Activated CD8-positive, alpha-beta T cell treated with anti-CD3 and anti-CD28 coated beads, Interleukin-2, amount 10 ng/mL, durations not matched to agents 7 days and 5 days (primary cell): ENCODE measurements at places on chromosomes 1 and 21.

DNA sequence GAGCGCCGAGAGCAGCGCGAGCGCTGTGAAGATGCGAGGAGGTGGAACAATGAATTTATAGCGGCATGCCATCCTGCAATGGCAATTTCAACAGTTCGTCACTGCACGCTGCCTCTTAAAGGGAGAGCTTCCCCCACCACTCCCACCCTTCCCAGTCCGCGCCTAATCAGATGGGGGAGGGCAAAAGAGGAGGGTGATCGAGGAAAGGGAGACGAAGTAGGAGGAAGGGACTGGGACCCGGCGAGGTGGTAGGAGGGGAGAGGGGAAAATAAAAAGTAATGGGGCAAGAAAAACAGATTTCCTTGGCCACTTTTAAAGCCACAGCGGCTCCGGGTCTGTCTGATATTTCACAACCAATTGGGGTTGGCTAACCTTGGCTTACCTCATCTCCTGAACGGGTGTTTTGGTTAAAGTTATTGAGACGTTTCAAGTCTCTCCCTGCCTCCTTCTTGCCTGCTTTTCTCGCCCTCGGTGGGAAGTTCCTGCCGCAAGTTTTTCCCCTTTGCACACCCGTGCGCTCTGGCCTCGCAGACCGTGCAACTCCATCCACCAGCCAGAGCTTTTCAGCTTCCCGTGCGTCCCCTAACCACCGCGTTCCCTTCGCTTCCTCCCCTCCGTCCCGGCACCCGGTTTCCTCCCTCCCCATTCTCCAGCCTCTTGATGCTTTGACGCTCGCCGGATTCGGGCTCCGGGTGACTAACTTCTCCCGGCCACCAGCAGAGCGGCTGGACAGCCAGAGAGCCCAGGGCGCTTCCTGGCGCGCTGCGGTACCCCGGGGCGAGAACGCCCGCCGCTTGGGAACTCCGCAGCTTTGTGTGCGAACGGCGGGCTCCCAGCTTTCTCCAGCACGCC, at the start of gene ADAMTS5:
TSS of gene ADAMTS5 (minus strand) at position 27 of the 852 bp plus-strand sequence. CDS start 697 bp downstream, outside the sequence.
- peaks cover 41% of the 10 kb centered on the region for H3K27me3 ChIP-seq
- H3K4me3 ChIP-seq: no peak within 1 kb of the TSS
- no peak within 1 kb of the TSS for H3K27ac ChIP-seq
- no peaks in the 10 kb centered on the region for H3K4me1 ChIP-seq
- H3K36me3 ChIP-seq: no peaks in the 10 kb centered on the region

GRCh38 chr1:184747089-184747955, 7.3 kb downstream of the EDEM3 start:
- no peak for DNase-seq
- no peak overlapping the region for H3K27ac ChIP-seq
- no peak overlapping the region for H3K4me3 ChIP-seq
- H3K4me1 ChIP-seq: peaks cover 42% of the 10 kb centered on the region

GRCh38 chr1:190608282-190608681, 130.6 kb upstream of the BRINP3 start:
- H3K4me3 ChIP-seq: no peak overlapping the region
- no peaks in the 10 kb centered on the region for H3K36me3 ChIP-seq
- no peaks in the 10 kb centered on the region for H3K27me3 ChIP-seq
- no peak for DNase-seq
- no peak overlapping the region for H3K27ac ChIP-seq
- H3K4me1 ChIP-seq: no peaks in the 10 kb centered on the region

- peak overlapping the region; percentile 67 for H3K27ac ChIP-seq
- H3K4me1 ChIP-seq: peaks cover 42% of the 10 kb centered on the region
- no peaks in the 10 kb centered on the region for H3K27me3 ChIP-seq
- DNase-seq: no peak
- H3K4me3 ChIP-seq: no peak overlapping the region
Measured at GRCh38 chr1:156803086-156803851, 13.4 kb downstream of the SH2D2A start.

DNA sequence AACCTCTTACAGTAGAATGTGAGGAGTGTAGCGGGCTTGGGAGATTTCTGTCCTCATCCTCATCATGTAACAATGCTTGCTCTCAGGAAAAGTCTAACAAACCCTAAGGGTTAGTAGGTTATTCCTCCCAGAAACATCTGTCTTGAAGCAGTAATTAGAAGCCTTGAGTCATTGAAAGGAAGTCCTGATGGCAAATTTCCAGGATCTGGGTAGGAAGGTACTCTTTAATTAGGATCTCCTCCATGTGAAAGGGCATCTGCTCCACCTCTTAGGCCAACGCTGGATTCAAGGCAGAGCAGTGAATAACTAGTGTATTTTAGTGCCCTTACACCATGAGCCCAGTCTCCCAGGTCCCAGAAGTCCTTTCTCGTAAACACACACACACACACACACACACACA, 106.6 kb upstream of the BARHL2 start:
- H3K36me3 ChIP-seq: no peaks in the 10 kb centered on the region
- H3K27ac ChIP-seq: no peak overlapping the region
- peaks cover 15% of the 10 kb centered on the region for H3K27me3 ChIP-seq
- DNase-seq: no peak
- no peak overlapping the region for H3K4me3 ChIP-seq

DNA sequence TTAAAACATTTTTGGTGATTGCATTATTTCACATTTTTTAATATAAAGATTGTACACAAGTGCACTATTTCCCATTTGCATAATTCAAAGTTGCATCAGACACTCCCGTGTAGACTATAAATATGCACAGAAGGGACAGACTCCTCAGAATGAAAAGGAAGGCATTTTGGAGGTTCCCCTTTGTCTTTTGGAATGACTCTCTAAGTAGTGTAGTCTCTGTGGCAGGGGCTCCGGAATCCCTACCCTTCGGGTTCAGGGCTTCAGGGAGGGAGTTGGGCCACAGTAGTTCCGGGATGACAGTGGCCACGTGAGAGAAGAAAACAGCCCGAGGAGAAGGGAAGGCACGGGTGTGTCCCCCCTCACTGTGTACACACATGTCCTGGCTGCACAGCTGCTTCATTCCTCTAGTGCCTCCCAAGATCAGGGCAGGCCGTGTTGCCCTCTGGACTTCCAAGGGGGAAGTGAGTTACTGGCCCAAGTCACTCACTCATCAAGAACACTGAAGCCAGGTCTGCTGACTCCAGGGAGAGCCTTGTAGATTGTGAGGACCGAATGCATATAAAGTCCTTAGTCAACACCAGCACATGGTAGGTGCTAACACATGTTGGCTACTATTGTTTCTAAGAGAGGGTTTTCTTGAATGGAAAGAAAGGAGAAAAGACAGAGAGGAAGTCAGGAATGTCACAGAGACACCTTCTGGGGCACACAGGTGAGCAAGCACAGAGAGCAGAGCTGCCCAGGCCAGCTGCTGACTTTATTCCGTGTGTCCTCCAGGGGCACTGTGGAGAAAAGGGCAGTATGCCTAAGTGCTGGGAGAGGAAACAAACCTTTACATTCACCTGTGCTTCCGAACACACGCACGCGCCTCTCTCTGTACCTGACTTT, 39.8 kb downstream of the LHX4 start:
- no peak for DNase-seq
- H3K4me1 ChIP-seq: no peaks in the 10 kb centered on the region
- H3K27ac ChIP-seq: no peak overlapping the region
- H3K27me3 ChIP-seq: no peaks in the 10 kb centered on the region

- peaks cover 2% of the 10 kb centered on the region for H3K36me3 ChIP-seq
- no peak overlapping the region for H3K4me3 ChIP-seq
- no peak for DNase-seq
- no peak overlapping the region for H3K27ac ChIP-seq
Measured at GRCh38 chr1:235902677-235903542, 36.2 kb upstream of the LYST start.
